GM20000 (cell line): ENCODE measurements at places on chromosomes 2 and 18.

- no peak for DNase-seq
These were observed 246.7 kb downstream of the SMAD2 start for GRCh38 chr18:47683774-47684173.

GRCh38 chr2:26898480-26899078 is 50.6 kb downstream of the DPYSL5 start:
- no peak for DNase-seq

GRCh38 chr2:10775831-10776230 is 36.8 kb downstream of the PDIA6 start:
- no peak for DNase-seq

- DNase-seq, result peak; percentile 89
These were observed 16.0 kb downstream of the PDCD1 start for GRCh38 chr2:241842620-241843211.

DNA sequence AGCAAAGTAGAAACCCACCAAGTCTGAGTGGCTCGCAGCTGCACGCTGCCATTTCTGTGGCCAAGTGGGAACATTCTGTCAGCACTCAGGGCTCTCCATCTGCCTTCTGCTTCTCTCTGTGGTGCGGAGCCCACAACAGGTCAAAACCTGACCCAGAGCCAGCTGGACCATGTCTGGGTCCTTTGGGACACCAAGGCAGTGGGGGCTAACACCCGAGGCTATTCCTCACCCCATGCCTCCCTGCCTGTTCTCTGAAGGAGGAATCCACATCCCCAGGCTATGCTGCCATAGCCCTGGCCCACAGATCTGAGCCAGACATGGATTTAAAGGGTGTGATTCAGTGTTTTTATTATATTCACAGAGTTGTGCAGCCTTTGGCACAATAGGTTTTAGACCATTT is 86.4 kb downstream of the SNTG2 start:
- no peak for DNase-seq

GRCh38 chr2:27298391-27299080 is 9.7 kb downstream of the UCN start:
- no peak for DNase-seq

- no peak for DNase-seq
These were observed 289.8 kb downstream of the RBM43 start for GRCh38 chr2:150971910-150972309.

DNA sequence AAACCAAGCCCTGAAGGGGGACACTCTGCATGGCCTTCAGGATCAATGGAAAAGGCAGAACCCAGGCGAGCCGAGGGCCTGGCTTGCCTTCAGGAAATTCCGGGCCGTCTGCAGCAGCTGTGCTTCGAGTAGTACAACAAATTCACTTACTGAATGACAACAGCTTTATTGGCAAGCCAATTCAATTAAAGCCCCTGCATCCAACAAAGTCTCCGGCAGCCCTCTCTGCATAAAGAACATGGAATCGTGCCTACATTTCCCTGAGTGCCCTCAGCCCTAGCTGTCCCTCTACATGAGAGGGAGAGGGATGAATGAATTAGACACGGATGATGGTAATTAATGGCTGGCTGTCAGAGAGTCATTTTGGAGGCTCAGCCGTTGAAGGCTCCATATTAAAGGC is 189.0 kb downstream of the BCL11A start:
- DNase-seq, result no peak
